Activated naive CD4-positive, alpha-beta T cell treated with Interleukin-2 at 50 U/mL for 16 hours (primary cell): ENCODE measurements at places on chromosomes 3 and 15.

GRCh38 chr3:99620077-99620767, 18.2 kb upstream of the COL8A1 start:
- no peak for DNase-seq

- DNase-seq: no peak
Observed at GRCh38 chr15:96046620-96047240, 283.8 kb upstream of the NR2F2 start.

DNA sequence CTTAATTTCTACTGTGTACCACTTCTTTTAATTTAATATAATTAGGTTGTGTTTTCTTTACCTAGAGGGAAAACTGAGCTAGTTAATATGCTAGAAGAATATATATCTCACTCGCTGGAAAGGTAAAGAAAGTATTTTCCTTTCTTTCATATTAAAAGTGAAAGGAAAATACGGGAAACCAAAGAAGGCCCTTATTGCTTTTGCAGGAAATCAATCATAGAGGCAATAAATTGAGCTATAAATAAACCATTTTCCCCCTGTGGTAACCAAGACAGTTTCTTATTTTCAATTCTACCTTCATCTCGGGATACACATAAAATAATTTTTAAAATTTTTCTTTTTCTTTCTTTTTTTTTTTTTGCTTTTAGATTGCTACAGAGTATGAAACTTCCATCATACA, 101.6 kb downstream of the CBLB start:
- no peak for DNase-seq

DNA sequence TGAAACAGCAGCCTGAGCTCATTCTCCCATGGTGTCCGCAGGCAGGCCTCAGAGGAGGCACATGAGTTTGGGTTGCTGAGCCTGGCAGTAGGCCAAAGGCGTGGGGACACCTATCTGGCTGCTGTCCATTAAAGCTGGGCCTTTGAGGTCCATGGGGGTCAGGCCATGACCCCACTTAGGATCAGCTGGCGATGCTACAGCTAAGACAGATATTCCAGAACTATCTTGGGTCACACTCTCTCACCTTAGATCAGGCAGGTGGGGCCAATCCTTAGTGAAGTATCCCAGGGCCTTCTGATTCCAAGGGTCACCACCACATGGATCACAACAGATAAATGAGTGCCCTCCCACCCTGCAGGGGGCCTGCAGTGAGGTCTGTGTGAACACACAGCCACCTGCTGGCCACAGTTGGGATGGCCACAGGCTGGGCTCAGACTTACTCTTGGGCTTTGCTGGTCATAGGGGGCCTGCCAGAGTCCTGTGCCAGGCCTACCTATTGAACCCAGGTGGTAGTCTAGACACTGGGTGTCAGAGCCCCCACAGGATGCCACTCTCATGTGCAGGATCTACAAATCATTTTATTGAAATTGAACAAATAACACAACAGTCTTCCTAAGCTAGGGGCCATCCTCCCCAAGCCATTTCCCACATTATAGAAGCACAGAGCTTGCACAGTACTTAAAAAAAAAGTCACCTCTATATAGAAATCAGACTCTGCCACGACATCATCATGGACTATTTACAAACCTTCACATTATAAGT, 2.0 kb upstream of the HYAL2 start:
- peak; percentile 68 for DNase-seq

GRCh38 chr15:92878593-92879053, 21.5 kb upstream of the CHD2 start:
- DNase-seq: no peak

DNA sequence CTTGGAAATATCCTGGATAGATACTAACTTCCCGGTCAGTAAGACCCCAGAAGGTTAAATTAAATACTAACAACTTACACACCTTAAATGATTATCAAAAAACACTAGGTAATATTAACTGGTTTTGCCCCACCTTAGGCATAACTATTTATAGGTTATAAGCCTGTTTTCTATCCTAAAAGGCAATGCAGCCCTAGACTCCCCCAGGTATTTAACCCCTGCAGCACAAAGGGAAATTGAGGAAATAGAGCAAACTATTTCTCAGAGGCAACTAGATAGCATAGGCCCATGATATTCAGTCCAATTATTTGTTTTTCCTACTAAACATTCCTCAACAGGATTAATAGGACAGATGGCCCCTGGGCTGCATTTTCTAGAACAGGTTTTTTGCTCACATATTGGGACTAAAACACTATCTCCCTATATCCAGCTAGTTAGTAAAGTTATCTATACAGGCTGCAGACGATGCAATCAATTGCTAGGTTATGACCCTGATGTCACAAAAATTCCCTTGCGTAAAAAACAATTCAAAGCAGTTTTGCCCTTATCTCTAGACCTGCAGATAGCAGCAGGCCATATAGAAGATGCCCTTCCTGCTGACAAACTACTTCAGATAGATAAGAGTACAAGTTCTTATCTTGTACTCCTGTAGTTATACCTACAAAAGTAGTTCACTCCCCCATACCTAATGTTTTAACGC, 221.3 kb downstream of the DTWD1 start:
- DNase-seq: no peak

DNA sequence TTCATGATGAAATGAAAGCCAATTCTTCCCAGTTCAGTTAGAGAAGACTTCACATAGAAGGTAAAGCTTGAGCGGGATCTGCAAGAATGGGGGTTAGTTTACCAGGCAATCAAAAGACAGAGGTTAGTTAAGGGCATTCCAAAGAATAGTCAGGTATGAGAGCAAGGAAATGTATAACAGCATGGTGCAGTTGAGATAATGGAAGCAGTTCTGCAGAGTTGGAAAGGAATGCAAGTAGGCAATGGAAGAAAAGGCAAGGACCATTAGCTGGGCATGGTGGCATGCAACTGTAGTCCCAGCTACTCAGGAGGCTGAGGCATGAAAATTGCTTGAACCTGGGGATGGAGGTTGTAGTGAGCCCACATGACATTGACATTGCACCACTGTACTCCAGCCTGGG, 55.0 kb downstream of the LSAMP start:
- no peak for DNase-seq

GRCh38 chr15:92499731-92500530, 106.2 kb downstream of the ST8SIA2 start:
- DNase-seq: no peak

DNA sequence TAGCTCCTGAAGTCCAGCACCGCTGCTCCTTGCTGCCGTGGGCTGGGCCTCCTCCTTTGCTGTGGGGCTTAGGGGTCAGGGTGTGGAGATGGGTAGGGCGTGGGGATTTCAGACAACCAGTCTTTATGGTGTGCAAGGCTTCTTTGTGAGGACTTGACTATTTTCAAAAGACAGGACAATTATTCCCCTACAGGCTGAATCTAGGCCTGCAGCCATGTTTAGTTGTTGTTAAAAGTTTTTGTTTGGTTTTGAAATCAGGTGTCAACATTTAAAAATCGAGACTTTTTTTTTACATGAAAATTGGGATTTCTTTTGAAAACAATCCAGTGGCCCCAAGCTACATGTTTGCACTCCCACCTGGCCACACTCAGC, 10.6 kb downstream of the RPL32 start:
- no peak for DNase-seq

DNA sequence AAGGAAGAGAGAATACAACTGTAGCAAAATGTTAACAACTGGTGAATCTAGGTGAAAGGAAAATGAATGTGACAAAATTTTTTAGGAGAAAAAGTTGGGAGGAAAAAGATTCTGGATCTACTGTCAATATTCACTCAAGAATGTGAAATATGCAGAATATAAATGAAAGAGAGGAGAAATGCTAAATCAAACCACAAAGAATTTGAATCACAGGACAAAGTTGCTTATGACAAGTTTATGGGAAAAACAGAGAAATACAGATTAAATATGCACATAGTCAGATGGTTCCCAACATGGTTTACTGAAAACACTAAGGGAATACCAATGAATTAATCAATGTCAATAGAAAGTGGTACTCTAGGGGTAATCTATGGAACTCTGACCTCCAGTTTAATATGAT, 27.6 kb downstream of the C3orf33 start:
- no peak for DNase-seq

DNA sequence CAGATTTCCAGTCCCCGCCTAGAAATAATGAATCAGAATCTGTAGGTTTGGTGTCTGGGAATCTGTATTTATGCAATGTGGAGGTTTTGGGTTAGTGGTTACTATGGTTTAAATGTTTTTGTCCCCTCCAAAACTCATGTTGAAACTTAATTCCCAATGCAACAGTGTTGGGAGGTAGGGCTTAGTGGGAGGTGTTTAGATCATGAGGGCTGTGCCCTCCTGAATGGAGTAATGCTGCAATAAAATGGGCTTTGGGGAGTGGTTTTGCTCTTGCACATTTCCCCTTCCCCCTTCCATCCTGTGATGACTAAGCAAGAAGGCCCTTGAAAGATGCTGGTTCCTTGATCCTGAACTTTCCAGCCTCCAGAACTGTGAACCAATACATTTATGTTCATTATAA, 9.2 kb upstream of the RFC4 start:
- DNase-seq: no peak

GRCh38 chr3:14539742-14540491, at the start of gene GRIP2:
TSS of gene GRIP2 (minus strand) at chr3:14540342. CDS start at chr3:14540308, 34 bp downstream.
- DNase-seq: no peak

GRCh38 chr15:40217166-40217824, 21.6 kb upstream of the PAK6 start:
- peak; percentile 38 for DNase-seq

- DNase-seq: no peak
Observed at GRCh38 chr3:186385856-186386602, 24.0 kb upstream of the DGKG start.
